GM04503 (cell line): ENCODE measurements at places on chromosomes 7 and 10.

GRCh38 chr7:50404392-50404791 is 45.8 kb downstream of the FIGNL1 start:
- DNase-seq: no peak

DNA sequence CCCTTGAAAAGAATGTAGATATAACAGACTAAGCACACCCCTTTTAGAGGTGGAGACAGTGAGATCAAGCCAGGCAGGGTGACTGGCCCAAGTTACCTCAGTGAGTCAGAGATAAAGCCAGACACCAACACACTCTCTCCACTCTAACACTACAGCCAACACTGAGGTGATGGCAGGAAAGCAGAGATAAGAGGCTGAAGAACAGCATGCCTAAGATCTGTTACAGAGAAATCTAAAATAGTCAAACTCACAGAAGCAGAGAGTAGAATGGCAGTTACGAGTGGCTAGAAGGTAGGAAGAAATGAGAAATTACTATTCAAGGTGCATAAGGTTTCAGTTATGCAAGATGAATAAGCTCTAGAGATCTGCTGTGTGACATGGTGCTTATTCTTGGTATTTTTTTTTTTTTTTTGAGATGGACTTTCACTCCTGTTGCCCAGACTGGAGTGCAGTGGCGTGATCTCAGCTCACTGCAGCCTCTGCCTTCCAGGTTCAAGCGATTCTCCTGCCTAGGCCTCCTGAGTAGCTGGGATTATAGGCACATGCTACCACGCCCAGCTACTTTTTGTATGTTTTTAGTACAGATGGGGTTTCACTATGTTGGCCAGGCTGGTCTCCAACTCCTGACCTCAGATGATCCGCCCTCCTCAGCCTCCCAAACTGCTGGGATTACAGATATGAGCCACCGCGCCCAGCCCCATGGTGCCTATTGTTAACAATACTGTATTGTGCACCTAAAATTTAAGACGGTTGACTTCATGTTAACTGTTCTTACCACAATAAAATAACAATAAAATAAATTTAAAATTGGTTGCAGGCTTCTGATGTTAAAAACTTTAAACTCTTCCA is 28.7 kb downstream of the ICA1 start:
- no peak for DNase-seq

DNA sequence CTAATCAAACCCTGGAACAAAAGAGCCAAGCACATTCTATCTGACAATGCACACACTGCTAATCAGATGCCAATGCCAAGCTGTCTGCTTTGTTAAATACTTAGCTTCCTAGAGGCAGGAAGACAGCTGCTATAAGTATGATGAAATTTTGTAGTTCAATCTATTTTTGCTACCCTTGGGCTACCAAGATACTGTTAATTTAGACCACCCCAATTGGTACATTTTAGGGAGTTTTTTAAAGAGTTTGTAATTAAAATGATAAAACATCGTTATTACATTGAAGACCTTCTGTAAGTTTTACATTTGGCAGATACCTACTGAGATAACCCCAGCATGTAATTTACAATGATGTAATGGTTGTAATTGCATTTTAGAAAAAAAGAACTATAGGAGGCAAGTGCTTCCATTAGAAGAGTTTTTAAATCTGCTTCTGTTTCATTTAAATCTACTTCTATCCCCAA is 268.5 kb downstream of the ADK start:
- DNase-seq: no peak

- no peak for DNase-seq
These were observed 24.1 kb downstream of the SEMA3D start for GRCh38 chr7:85162721-85163120.

- DNase-seq: no peak
These were observed 20.0 kb upstream of the GALNTL5 start for GRCh38 chr7:151936207-151936606.

GRCh38 chr7:120833546-120833945 is 24.4 kb downstream of the TSPAN12 start:
- no peak for DNase-seq

DNA sequence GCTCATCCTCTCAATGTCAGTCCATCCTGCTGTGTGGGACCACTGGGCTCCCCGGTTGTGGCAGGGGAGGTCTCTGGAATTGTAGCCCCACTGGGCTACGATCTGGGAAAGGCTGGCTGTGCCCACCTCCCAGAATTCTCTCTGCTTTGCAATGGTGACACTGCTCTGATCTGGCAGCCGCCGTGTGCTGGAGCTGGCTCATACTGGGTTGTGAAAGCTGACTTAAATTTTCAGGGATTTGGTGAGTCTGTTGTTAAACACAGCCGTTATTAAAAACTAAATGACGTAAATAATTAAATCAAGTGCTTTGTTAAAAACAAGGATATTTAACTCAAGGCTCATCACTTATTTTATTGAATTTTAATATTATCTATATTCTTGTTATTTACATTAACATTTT is 160.0 kb downstream of the TAX1BP1 start:
- DNase-seq: no peak

DNA sequence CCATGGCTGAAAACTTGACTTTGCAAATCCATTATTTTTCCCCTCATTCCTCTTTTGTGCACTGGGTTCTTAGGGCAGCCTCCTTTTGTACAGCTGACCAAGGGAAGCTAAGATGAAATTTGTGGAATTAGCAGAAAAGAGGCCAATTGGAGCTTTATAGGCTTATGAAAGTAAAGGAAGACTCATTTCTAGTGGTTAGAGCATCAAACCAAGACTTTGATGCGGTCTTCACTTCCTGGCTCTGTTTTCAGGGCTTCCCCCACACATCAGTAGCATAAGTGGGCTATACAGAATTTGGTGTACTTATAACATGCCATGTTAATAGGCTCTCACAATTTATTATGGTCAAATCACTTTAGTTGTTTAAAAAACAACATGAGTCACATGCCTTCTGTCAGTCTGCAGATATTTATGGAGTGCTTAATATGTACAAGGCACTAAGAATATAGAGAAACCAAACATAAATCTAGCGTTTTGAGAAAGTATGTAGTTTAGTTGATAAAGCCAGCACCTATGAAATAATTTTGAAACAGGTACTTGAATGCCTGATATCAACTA is 5.7 kb downstream of the AUTS2 start:
- DNase-seq: no peak

- no peak for DNase-seq
These were observed 115.8 kb upstream of the FAM204A start for GRCh38 chr10:118457824-118458428.

DNA sequence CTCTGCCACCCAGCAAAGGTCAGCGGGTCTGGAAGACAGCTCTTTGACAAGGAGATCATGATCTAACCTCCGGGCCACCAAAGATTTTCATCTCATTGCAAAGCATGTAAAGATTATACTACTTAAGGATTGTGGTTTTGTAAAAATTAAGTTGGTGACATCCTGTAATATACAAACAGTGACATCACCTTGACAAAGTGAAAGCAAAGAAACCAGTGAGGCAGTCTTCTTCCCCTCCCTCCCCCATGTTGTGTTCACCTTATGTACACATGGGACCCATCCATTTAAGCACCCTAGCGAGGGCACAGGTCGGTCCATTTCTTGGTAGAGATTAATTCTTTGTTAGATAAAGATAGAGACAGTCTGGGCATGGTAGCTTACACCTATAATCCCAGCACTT is 3.9 kb downstream of the MDH2 start:
- DNase-seq: no peak

DNA sequence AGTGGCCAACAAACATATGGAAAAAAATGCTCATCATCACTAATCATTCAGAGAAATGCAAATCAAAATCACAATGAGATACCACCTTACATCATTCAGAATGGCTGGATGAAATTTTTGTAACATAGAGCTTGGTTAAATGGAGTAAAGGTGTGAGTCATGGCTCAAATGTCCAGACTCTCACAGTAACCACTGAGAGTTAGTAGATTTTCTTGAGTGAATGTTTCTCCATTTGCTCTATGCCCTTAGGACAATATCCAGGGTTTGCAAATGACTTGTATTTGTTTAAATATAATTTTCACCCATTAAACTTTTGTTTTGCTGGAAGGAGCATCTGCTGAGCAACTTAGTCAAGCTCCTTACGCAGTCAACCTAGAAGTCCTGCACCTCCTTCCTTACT is 967.2 kb downstream of the XPNPEP1 start:
- DNase-seq: no peak

GRCh38 chr7:28986765-28987110 is 28.6 kb upstream of the TRIL start:
- DNase-seq: peak; percentile 83

- DNase-seq: no peak
These were observed 21.0 kb upstream of the GNA12 start for GRCh38 chr7:2864999-2865670.

- DNase-seq: no peak
These were observed 102.7 kb upstream of the BMPER start for GRCh38 chr7:33802600-33802999.

- DNase-seq: no peak
These were observed 102.3 kb downstream of the NPTX2 start for GRCh38 chr7:98719396-98719795.
